ENCODE measurements at places on chromosomes 11 and 22.

DNA sequence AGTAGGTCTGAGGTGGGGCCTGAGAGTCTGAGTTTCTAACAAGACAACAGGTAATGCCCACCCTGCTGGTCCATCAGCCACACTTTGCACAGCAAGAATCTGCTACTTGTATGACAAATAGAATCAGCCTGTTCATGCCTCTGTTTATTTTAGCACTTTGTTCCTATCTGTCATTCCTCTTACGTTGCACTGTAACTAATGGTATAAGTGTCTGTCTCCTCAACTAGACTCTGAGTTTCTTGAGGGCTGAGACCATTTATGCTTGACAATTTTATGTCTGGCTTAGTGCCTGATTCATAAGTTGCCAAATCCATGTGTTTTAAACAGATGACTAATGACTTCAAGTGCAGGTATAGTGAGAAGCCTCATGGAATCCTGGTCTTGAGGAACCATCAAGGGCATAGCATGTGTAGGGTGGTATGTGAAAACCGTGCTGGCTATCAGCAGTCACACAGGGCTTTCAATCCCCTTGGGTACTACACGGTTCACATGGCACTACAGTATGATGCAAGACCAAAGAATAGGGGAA lies 209.7 kb downstream of the C11orf91 start:
- no peak for DNase-seq

- DNase-seq, result peak; percentile 96
Observed at GRCh38 chr22:21938071-21938822, 14.4 kb downstream of the PPM1F start.

DNA sequence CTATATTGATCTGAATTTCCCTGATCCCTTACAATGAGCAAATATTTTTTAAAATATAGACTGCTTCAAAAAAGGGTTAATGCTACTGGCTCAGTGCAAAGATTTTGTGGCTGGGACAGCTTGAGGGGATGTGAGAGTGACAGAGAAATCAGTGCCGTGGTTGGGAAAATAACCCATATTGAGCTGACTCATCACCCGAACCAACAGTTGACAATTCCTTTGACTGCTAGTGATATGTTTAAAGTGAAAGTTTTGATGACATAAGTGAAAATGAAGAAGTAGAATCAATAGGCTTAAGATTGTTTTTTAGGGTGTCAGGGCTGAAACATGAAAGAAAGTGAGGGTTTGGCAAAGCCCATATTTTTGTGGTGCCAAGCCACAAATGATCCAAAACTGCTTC lies 257.1 kb upstream of the TENM4 start:
- no peak for DNase-seq

DNA sequence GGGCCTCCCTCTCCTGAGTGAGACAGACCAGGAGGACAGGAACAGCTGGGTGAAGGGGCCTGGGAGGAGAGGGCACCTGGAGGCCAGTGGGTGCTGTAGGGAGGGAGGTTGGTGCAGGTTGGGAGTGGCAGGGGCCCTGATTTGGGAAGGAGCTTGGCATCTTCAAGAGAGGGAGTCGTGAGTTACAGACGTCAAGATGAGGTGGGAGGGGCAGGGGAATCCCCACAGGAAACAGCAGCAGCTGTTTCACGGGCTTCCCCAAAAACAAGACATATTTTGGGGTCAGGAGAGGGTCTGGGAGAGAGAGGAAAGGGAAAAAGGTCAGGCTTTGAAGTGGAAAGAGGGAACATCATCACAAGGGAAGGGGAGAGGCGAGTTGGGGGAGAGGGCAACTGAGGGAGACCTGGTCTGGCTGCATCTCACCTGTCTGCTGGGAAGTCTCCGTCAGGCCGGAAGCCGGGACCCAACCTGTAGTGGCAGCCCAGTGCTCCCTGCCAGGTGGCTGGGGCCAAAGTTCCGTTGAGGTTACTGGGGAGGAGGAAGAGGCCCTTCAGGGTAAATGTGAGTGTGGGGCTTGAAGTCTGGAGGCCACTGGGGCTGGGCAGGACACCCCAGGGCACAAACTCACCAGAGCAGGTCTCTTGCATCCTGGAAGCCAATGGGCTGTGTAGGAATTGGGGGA lies 4.4 kb downstream of the NAALADL1 start:
- no peak for DNase-seq

DNA sequence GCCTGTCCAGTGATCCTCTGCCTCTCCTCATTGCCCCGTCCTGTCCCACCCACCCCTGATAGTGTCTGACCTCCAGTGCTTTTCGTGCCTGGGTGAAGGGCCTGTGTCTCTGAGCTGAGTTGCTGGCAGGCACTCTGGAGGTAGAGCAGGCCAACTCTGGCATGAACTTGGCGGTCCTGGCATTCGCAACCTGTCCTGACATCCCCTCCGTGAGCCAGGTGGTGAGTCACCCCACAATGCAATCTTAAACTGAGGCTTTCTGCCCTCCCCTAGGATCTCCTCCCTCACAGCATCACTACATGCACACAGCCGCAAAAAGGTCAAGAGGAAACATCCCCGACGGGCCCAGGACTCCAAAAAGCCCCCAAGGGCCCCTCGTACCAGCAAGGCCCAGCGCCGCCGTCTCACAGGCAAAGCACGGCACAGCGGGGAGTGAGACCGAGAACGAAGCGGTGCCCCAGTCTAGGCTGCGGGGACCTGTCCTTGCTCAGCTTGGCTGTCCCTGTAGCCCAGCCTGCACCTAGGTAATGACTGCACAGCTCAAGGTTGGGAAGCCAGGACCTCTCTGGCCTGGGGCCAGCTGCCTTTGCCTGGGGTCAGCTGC lies 4.9 kb downstream of the NOL12 start:
- peak; percentile 37 for DNase-seq

DNA sequence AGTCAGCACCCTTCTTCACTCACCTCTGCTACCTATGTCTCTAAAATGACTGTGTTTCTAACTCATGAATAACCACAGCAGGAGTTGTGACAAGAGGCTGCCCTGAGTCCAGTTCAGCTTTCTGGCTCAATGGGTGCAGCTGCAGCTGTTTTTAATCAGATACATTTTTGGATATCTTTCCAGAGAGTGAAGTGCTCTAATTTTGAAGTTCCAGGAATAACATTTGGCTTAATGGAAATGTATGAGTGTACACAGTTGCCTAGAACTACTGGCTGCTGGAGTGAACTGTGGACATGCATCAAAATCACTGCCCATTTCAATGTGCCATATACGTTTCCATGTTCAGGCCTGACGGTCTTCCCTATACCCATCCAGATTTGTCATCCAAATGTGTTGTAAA lies 769.5 kb upstream of the ANO3 start:
- no peak for DNase-seq

DNA sequence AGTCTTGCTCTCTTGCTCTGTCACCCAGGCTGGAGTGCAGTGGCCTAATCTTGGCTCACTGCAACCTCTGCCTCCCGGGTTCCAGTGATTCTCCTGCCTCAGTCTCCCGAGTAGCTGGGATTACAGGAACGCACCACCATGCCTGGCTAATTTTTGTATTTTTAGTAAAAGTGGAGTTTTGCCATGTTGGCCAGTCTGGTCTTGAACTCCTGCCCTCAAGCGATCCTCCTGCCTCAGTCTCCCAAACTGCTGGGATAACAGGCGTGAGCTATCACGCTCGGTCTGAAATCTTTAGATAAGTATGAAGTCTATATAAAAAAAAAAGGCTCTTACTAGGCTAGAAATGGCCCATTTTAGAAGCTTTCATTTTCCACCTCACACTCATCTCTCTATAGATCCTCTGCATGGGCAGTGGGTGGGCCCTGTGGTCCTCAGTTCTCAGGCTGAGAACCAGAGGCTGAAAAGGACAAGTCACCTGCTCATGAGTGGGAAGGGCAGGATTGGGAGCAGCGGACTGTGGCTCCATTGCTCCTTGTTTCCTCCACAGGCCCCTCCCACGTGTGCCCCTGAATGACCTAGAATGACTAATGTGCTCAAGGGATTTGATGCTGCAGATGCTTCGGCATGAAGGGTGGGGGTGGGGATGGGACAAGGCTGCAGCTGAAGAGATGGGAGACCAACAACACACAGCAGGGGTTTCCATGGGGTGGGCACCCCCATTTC lies 19.8 kb upstream of the PRAME start:
- DNase-seq, result no peak

DNA sequence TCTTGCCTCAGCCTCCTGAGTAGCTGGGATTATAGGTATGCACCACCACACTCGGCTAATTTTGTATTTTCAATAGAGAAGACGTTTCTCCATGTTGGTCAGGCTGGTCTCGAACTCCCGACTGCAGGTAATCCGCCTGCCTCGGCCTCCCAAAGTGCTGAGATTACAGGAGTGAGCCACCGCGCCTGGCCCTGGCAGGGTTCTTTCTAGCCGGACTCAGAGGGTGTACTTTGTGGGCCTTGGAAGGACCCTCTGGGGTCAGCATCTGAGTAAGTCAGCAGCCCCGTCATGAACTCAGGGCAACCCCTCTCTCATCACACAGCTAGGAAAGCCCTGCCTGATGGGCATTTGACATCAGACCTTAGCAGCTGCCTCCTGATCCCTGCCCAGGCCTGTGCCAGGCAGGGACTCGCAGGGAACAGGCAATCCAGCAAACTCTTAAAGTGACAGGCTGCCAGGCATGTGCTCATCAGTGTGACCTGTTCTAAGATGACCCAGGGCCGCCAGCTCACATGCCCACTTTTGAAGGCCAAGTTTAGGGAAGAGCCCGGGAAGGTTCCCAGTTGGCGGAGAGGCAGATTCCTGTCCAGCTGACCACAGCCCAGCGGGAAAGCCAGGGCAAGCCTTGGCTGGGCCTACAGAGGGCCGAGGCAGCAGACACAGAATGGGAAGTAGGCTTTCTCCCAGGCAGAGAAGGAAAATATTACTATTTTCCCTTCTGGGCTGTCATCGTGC lies 92.9 kb downstream of the MORC2 start:
- DNase-seq, result no peak

Data from Karpas-422 (cell line).